Activated T-cell treated with anti-CD3 and anti-CD28 coated beads for 48 hours (primary cell): ENCODE measurements at places on chromosomes 7 and 10.

DNA sequence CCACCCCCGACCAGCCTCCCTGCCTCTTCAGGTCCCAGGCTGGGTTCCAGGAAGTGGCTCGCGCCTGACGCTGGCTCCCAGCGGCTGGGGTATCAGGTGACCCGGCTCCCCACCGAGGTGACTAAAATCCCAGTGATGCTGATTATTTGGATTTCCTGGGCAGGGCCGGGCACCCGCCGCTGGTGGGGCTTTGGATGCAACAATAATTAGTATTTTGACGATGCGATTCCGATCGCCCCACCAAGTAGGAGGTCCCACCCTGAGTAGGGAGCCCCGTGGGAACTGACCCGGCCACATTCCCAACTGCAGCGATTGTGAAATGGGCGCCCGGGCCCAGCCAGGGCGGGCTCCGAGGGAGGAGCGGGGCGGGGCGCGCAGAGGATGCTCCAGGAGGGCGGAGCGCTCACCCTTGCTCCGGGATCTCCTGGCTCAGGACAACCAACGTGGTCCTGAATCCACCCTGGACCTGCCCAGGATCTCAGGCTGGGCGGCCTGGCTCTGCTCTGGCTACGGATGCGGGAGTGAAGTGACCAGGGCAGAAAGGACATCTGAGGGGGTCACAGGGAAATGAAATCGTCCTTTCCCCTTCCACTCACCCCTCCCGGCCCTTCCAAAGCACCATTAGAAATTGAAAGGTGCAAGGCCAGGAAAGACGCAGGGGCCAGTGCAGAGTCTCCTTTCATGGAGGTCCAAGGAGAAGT, 32.6 kb downstream of the DUSP5 start:
- DNase-seq = no peak

DNA sequence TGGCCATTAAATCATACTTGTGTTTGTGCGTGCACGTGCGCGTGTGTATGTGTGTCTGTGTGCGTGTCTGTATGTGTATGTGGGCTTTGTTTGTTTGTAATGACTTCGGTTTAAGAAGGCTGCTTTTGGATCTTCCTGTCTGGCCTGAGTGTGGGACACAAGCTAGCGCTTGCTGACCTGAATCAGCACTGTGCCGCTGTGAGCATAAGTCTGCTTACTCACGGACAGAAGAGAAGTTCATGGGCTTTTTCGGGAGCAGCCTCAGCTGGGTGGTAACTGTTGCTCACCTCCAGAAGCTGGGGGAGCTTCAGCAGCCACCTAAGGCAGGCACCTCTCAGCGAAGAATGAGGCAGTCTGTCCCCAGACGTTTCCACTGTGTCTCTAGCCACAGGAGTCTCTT, 56.1 kb upstream of the TRUB1 start:
- no peak for DNase-seq

GRCh38 chr7:90025771-90026170, 128.5 kb upstream of the STEAP1 start:
- no peak for DNase-seq

- DNase-seq = no peak
Observed at GRCh38 chr10:128077155-128077875, 48.9 kb downstream of the MKI67 start.

- DNase-seq = no peak
Observed at GRCh38 chr10:54124209-54124885, 676.7 kb downstream of the PCDH15 start.

GRCh38 chr10:89503652-89504370, 31.6 kb downstream of the SLC16A12 start:
- DNase-seq = no peak

- DNase-seq = no peak
Observed at GRCh38 chr7:99693100-99693426, 13.3 kb upstream of the CYP3A5 start.

DNA sequence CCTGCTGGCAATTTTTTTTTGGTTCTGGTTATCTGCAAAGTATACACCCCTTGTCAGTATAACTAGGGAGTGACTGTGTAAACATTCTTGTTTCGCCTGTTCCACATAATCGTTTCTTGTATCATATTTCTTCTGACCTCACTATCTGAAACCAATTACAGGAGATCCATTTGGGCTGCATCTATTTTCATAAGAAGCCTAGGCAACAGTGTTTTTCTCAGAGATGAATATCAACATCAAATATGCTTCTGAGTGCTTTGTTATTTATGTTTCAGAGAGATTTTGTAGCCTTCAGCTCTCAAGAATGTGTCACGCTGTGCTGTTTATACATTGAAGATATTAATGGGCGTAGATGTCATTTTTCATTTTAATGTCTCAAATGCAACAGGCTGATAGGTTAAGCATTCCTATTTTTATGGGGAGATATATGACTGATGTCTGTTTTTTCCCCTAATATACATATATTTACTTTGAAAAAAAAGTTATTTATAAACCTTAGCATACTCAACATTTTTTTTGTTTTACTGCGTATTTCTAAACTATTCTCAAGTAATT, 115.5 kb downstream of the FOXP2 start:
- DNase-seq = no peak
